Hindlimb muscle (tissue), 1 donor: ENCODE measurements at places on chromosomes 3 and 15. TPM values are rescaled to one million over a fixed set of nuclear protein-coding genes. Genes with fewer than 3 reads are reported as not detected.

Gene SNX22
- polyA plus RNA-seq = 0.97 TPM

Gene THAP10
- polyA plus RNA-seq = 2.1 TPM

Gene CCR9
- polyA plus RNA-seq = not detected

Gene GOLGA8G
- polyA plus RNA-seq = not detected

Gene CPN2
- polyA plus RNA-seq = 0.09 TPM

Gene TMEM212
- polyA plus RNA-seq = 0.15 TPM

DNA sequence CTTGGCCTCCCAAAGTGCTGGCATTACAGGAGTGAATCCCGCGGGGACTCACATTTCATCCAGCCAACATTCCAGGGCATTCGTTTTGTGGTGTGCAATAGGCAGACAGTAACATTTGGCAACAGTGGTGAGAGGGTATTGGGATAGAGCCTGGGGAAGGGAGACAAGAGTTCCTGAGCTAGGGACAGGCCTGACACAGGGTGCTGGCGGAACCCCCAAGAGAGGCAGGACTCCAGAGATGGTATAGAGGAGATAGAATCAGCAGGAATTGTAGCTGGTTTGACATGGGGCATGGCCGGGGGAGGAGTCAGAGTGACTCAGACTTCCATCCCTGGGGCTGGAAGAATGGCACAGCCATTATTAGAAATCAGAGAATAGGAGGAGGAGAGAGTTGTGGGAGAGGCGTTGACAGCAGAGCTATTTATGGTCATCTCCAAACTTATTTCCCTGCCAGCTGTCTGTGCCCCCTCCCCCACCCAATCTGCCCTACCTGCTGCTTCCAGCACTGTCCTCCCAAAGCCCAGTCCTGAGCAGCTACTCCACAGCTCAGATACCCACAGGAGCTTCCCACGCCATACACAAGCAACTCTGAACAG, 4.4 kb upstream of the IDH2 start:
- DNase-seq = no peak

DNA sequence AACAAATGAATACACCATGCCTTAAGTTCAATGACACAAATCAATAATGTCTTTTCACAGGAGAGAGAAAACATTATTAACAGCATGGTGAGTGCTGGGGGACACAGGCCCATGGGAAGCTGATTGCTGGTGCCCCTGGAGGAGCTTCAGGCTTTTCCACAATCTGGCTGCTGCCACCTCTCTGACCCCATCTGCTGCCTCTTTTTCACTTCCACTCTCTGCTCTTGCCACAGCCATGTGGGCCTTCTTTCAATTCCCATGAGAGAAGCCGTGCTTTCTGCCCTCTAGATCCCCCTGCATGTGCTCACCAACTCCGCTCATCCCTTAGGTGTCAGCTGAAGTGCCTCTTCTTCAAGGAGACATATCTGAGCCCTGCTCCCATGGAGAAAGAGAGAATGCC, 21.0 kb upstream of the CTXND1 start:
- no peak for DNase-seq

DNA sequence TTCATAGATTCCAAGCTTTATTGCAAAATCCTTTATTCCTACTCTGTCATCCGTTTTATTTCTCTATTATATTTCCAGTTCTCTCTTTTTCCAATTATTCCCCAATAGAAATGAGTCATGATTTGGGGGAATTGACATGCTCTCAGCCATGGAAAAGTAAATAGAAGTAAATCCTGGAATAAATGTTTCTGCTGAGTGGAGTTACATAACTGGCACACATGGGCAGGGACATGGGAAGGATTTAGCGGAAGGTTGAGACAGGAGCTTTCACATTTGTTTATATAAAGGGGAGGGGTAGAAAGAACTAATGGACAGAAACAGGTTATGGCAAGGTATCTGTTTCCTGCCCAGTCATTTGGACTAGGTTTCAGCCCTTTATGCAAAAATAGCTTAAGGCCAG, 221.6 kb downstream of the PLOD2 start:
- DNase-seq = no peak

GRCh38 chr3:192890347-192891335, 27.0 kb downstream of the MB21D2 start:
- no peak for DNase-seq

- DNase-seq = no peak
Observed at GRCh38 chr3:29410660-29411405, 130.0 kb downstream of the RBMS3 start.

- DNase-seq = no peak
Observed at GRCh38 chr3:53092942-53093341, 37.3 kb downstream of the RFT1 start.

- no peak for DNase-seq
Observed at GRCh38 chr3:176415661-176416295, 781.5 kb downstream of the TBL1XR1 start.

GRCh38 chr3:179175358-179175757, 27.2 kb downstream of the PIK3CA start:
- no peak for DNase-seq

DNA sequence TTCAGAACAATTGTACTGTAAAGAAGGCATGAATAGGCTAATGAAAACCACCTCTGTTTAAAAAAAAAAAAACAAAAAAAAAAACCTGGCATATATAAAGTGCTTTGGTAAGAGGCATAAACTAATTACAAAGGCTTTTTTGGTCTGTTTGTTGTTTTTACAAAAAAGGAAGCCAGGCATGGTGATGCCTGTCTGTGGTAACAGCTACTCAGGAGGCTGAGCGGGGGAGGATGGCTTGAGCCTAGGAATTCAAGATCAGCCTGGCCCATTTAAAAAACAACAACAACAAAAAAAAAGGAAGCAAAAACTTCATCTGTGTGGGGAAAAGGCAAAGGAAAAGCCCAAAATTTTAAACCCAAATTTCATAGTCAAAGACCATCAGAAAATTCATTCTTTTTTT, 47.0 kb downstream of the OSBPL10 start:
- DNase-seq = no peak

- no peak for DNase-seq
Observed at GRCh38 chr3:99286266-99286845, 352.0 kb upstream of the COL8A1 start.

DNA sequence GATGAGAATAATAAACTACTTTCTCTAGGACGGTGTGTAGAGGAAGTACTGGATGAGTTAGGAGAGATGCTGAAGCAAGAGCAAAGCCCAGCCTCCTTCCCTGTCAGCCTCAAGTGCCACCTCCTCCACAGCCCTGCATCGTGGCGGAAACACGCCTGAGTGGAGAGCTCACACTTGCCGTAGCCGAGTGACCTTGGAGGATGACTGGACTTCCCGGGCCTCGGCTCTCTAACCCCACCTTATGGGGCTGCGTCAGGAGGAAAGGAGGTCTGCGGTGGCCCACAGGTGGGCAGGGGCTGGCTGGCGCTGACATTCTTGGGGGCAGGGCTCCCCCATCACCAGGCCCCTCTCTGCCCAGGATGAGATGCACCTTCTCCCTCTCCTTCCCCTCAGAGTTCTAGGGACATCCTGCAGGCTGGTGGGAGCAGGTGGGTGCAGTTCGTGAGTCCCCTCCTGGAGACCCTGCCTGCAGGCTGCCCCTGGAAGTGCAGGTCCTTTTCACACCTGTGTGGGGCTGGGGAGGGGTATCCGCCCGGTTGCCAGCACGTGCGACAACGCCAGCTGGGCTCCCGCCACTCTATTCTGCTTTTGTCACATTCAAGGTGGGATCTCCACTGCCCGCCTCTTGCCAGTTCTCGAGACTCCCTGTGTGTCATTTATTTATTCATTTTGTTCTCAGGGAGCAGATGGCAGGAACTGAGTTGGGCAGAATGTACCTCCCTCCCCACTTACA, 175.2 kb downstream of the MEGF11 start:
- no peak for DNase-seq

GRCh38 chr15:39332846-39333245, 248.0 kb upstream of the THBS1 start:
- DNase-seq = no peak
